ENCODE measurements at places on chromosomes 2 and 18.

DNA sequence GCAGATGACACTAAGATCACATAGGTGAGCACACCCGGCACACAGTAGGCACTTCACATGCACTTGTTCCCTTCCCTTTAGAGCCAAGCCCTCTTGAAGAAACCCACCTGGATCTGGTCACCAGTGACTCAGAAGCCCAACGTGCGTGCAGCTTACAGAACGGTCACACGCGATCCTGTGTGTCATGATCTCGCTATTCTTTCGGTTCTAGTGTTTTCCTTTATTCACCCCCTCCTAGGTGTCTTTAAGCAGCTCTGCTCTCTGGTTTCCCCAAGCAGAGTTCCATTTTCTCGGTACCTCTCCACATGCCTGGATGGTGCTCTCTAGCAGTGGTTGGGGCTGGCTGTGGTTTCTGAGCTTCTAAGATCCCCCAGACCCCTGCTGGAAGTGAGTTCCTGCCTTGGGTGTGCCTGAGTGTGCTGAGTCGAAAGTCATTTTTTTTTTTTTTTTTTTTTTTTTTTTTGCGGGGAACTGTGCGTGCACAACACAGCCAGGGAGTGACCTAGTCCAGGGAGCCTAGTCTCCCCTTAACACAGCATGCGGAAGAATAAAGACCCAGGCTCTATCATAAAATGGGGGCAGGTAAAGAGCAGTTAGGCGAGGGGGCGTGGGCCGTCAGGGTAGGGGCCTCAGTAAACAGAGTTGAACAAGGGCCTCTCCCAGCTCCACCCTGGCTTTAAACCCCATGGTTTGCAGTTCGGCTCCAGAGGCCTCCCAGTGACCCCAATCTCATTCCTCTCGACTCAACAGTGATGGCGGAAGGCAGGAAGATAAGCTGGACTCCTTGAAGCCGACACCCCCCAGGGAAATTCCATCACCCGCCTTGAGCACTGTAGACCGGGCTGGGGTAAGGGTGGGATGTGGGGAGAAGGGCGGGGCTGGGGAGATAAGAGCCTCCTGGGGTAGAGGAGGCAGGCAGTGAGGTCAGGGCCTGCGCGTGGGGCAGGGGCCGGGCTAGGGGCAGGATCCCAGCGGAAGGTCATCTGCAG lies 29.8 kb upstream of the DNMT3A start:
- no peak for ATAC-seq
- no peaks in the 10 kb centered on the region for H3K36me3 ChIP-seq
- H3K27ac ChIP-seq, result no peak overlapping the region

- H3K4me3 ChIP-seq, result no peak overlapping the region
- no peaks in the 10 kb centered on the region for H3K36me3 ChIP-seq
- no peaks in the 10 kb centered on the region for H3K4me1 ChIP-seq
- no peak for ATAC-seq
- H3K27me3 ChIP-seq, result no peaks in the 10 kb centered on the region
Measured at GRCh38 chr2:142675398-142675797, 202.1 kb upstream of the KYNU start.

DNA sequence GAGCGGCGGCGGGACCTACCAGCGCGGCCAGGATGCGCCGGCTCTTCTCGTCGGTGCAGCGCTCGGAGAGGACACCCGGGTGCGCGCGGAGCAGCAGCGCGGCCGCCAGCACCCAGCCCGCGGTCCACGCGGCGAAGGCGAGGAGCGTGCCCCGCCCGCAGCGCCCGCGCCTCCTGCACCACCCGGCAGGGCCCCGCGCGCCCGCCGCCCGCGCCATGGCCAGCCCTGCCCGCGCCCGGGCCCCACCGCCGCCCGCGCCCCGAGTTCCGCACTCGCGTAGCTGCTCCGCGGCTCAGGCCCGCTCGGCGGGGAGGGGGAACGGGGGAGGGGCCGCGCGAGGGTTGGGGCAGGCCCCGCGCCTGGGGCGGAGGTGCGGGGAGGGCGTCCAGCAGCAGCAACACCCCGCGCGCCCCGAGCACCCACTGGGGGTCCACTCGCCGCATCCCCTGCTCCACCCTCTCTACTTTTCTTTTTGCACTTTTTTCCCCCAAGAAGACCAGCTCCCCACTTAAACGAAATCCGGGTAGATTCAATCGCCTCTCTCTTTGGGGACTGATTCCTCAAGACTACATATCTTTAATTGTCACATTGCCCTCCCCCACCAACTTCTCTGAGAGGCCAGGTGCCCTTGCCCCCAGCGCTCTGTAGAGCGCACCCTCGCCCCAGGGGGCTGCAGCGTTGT lies at the start of gene DIPK1C:
TSS of gene DIPK1C (minus strand) at position 266 of the 682 bp plus-strand sequence. CDS start at position 217, 49 bp downstream.
- peak within 1 kb of the TSS; percentile 51 for H3K4me3 ChIP-seq
- H3K27ac ChIP-seq, result no peak within 1 kb of the TSS
- no peaks in the 10 kb centered on the region for H3K4me1 ChIP-seq
- no peak for ATAC-seq
- H3K36me3 ChIP-seq, result no peaks in the 10 kb centered on the region

GRCh38 chr2:124286089-124286783 lies 261.1 kb downstream of the CNTNAP5 start:
- H3K36me3 ChIP-seq, result no peaks in the 10 kb centered on the region
- no peak overlapping the region for H3K4me3 ChIP-seq
- H3K27me3 ChIP-seq, result no peaks in the 10 kb centered on the region
- no peaks in the 10 kb centered on the region for H3K4me1 ChIP-seq

DNA sequence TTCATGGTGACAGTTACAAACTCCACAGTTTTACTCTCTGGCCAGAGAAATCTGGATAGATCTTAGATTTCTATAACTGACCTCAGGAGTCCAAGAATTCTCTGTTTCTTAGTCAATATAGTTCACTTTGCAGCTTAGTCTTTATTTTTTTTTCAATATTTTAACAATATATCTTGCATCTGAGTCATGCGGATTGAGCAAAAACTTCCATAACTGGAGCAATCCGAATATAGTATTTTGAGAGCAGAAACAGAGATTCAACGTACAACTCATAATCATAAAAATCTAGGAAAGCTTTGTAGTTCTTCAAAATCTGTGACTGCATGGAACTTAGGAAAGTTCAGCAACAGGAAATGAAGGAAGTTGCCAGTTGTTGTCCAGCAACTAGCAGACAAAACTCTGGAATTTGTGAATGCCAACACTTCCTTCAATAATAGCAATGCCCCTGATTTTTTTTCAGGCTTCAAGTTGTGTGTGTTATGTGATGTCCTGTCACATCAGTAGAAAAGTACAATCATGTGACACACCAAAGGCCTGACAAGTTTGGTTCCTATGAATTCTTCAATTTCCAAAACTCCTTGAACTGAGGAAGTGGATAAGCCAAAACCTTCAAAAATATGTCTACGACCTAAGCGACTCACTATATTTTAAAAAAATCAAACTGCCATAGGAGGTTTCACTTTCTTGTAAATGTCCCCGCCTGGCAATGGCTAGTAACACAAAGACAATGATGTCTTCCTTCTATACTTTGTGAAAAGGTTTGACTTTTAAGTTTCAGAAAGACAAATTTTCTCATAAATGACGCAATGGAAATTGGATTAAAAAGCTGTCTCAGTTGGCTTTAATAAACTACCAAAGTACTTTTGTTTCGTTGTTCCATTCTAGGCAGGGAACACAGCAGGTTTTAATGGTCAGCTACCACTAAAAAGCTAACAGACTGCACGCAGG lies 510.6 kb downstream of the ERBB4 start:
- no peaks in the 10 kb centered on the region for H3K4me1 ChIP-seq
- H3K4me3 ChIP-seq, result no peak overlapping the region
- H3K27ac ChIP-seq, result no peak overlapping the region
- no peak for ATAC-seq
- H3K27me3 ChIP-seq, result no peaks in the 10 kb centered on the region

DNA sequence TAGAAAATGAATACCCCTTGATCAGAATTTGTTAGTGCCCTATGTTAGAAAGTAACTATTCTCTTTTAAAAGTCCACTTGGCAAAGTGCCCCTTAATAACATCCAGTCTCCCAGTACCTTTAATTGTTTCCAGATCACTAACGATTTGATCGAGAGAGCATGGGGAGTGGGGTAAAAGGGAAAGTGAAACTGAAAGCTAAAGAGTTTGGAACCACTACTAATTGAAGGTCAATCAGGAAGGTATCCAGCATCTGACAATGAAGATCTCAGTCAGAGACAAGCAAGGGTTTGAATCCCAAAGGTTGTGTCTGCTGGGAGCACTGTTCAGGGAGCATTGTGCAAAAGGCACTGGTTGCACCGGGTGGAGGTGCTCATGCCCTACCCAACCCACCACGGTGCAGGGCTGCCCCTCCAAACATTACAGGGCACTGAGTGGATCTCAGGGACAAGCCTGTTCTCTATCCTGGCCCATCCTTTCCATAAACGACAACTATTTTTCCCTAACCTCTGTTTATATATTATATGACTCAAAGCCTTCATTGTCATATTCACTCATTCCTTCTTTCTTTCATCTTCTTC lies 14.6 kb upstream of the RIT2 start:
- no peaks in the 10 kb centered on the region for H3K4me1 ChIP-seq
- no peak overlapping the region for H3K27ac ChIP-seq
- no peaks in the 10 kb centered on the region for H3K27me3 ChIP-seq
- no peak for ATAC-seq
- no peak overlapping the region for H3K4me3 ChIP-seq
- no peaks in the 10 kb centered on the region for H3K36me3 ChIP-seq

DNA sequence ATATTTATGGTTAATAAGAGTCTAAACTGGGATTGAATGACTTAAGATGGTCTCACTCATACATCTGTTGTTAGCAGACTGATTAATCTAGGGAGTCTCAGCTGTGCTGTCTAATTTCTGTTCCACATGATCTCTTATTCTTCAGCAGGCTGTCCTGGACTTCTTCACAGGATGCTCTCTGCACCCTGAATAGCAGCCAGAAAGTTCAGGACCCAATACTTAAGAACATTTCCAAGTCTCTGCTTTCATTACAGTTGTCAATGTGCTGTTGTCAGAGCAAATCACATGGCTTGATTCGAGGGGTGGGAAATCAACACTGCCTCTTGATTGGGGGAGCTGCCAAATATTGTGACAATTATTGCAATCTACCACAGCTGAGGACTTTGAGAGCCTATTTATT lies 627.1 kb upstream of the SLC8A1 start:
- no peak overlapping the region for H3K27ac ChIP-seq
- no peak for ATAC-seq
- no peak overlapping the region for H3K4me3 ChIP-seq
- no peaks in the 10 kb centered on the region for H3K4me1 ChIP-seq
- H3K27me3 ChIP-seq, result no peaks in the 10 kb centered on the region

GRCh38 chr2:132515010-132515409 lies 98.4 kb downstream of the GPR39 start:
- no peak for ATAC-seq
- no peaks in the 10 kb centered on the region for H3K36me3 ChIP-seq
- H3K27me3 ChIP-seq, result no peaks in the 10 kb centered on the region
- no peaks in the 10 kb centered on the region for H3K4me1 ChIP-seq
- no peak overlapping the region for H3K4me3 ChIP-seq

- H3K4me1 ChIP-seq, result no peaks in the 10 kb centered on the region
- peaks cover 6% of the 10 kb centered on the region for H3K27me3 ChIP-seq
- H3K27ac ChIP-seq, result no peak overlapping the region
- peak; percentile 25 for ATAC-seq
- H3K4me3 ChIP-seq, result no peak overlapping the region
- no peaks in the 10 kb centered on the region for H3K36me3 ChIP-seq
Measured at GRCh38 chr2:240919786-240920782, 13.9 kb downstream of the CROCC2 start.

DNA sequence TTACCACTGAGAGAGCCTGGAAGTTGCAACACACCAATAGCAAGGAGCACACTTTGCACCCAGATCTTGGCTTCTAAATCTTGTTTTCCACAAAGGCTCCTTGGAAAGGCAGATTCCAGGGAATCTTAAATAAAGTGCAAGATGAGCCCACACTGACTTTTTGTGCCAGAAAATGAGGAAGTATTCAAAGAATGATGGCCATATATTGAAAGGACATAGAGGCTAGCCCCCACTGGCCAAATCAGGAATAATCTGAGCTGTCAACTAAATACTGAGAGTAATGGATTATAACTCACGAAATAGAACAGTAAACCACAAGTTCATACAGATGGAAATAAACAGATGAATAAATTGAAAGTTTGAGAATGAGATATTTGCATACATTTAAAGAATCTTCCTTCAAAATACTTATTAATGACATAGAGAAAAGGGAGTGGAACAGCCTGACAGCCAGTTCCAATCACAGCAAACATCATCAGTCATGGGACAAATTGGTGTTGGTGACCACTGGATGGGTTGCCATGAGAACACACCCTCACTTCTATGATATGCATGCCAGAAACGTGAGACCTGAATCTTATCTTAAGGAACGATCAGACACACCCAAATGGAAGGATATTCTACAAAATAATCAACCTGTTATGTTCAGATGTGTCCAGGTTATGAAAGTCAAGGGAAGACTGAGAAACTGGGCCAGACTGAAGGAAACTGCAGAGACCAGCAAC lies 12.2 kb upstream of the ACKR3 start:
- peaks cover 36% of the 10 kb centered on the region for H3K4me1 ChIP-seq
- no peak overlapping the region for H3K27ac ChIP-seq
- H3K27me3 ChIP-seq, result no peaks in the 10 kb centered on the region
- no peak for ATAC-seq
- no peak overlapping the region for H3K4me3 ChIP-seq

- no peak overlapping the region for H3K27ac ChIP-seq
- peaks cover 40% of the 10 kb centered on the region for H3K27me3 ChIP-seq
- ATAC-seq, result no peak
- H3K4me3 ChIP-seq, result no peak overlapping the region
Measured at GRCh38 chr2:240189686-240190085, 49.2 kb upstream of the OTOS start.

GRCh38 chr2:229174794-229175496 lies 96.1 kb downstream of the PID1 start:
- H3K36me3 ChIP-seq, result no peaks in the 10 kb centered on the region
- H3K27me3 ChIP-seq, result peaks cover 5% of the 10 kb centered on the region
- no peaks in the 10 kb centered on the region for H3K4me1 ChIP-seq
- no peak for ATAC-seq

DNA sequence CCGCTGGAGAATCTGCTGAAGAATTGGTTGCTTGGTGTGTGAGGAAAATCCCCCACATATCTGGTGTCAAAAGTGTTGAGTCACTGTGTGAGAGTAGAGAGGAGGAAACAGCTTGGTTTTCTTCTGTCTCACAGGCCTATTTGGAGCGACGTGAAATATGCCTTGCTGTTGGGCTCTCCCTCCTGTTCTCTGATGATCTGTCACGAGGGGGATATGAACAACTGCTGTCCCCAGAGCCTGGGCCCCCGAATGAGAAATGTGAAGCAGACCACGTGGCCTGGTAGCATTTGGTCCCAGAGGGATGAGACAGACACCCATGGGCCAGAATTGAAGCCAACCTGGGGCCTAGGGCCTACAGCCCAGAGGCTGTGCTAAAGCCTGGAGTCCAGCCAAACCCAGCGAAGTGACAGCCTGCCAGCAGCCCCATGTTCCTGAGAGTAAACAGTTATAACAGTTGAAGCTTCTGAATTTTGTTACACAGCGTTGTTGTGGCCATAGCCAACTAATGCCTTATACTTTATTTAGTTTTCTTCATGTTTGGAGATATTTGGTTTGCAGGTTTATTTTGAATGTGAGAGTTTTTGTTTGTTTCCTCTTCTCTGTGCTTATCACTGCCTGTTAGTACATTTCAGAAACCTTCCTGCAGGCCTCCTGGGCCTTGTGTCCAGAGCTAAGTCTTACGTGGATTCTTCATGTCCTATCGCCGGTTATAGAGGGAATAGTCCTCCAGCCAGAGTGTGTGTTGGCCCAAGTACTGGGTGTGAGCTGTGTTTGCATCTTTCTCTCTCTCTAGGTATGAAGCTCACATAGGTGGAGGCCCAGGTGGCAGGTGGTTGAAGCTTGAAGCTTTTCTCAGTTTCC lies 18.7 kb upstream of the COLEC12 start:
- H3K36me3 ChIP-seq, result no peaks in the 10 kb centered on the region
- no peak overlapping the region for H3K4me3 ChIP-seq
- peaks cover 8% of the 10 kb centered on the region for H3K27me3 ChIP-seq
- H3K4me1 ChIP-seq, result peaks cover 5% of the 10 kb centered on the region
- peak; percentile 57 for ATAC-seq

Data from activated T-helper 17 cell treated with anti-CD3 and anti-CD28 coated beads, Interleukin-2, amount 50 U/mL, for 72 hours (primary cell).